ENCODE measurements at places on chromosomes 7 and 10.

DNA sequence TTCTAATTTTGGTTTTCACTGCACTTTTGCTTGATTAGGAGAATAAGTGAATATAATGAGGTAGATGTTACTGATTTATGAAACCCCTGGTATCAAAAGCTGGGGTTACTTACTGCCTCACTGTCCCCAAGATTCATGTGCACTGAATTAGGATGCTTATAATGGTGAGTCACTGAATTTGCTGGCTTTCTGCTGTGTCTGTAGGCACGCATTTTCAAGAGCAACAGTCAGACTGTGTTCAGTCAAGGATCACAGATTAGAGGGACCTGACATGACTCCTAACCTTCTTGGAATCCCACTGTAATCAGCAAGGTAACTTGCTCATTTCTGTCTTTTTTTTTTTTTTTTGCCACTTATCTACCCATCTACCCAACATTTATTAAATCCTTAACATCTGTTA, 59.7 kb downstream of the GPR85 start:
- no peak for DNase-seq

DNA sequence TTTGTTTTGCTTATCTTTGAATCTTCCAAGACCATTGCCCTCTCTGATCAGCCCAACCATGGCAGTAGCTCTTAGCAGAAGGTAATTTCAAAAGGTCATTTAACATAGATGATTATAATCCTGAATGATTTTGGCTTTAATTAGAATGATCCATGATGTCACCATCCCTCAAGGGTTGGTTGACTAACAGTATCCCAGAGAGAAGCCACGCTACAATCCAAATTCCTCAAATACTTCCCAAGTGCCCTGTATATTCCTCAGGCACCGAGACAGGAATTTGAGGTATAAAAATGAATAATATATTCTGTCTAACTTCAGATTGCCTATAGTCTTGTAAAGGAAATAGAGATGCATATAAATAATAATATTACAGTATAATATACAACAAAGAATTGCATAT, 42.1 kb upstream of the TMEM196 start:
- no peak for DNase-seq

DNA sequence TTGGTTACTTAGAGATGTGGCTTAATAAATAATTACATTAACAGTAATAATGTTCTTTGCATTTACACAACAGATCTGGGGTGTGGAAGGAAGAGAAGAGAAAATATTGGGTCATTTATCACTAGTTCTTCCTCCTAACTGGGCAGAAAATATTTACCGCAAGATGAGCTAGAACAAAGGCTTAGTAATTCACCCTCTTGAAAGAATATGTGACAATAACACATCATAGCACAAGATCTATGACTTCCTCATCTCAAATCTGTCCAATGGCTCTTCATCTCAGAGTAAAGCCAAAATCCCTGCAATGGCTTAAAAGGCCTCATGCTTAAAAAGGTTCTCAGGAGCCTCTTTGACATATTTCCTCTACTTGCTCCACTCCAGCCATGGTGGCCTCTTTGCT, 178.6 kb downstream of the ZNF438 start:
- DNase-seq = no peak

- DNase-seq = no peak
Measured at GRCh38 chr10:13651969-13652720, 65.4 kb downstream of the PRPF18 start.

DNA sequence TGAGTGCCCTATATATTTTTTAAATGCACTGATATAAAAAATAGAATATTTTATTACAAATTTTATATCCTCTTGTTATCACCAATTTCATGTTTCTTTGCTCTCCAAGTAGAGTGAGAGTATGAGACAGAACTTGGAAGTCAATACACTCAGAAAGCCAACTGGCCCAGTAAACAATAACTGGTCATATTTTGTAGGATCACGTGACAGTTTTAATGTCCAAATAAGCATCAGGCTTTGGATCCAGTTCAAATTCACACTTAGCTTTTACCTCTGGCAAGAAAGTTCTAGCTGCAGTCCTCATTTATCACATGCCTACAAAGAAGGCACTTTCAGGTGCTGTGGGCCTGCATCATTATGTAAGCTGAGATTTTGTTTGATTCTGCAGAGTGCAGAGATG, 21.6 kb upstream of the TPK1 start:
- DNase-seq = no peak

DNA sequence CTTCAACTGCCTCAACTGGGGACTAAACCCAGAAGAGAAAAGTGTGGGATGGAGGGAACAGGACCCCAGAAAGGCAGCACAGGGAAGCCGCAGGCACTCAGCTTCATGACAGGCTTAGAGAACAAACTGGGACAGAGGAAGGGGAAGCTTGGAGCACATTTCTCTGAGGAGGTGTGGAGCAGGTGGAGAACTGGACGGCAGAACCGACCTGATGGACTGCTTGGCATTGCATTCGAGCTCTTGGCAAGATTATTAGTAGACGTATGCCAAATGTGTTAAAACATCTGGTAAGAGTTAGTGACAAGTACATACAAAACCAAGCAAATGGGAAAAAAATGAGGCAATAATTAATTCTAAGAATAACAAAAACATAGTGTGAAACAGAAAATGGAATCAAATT, 335.7 kb downstream of the SFMBT2 start:
- no peak for DNase-seq

DNA sequence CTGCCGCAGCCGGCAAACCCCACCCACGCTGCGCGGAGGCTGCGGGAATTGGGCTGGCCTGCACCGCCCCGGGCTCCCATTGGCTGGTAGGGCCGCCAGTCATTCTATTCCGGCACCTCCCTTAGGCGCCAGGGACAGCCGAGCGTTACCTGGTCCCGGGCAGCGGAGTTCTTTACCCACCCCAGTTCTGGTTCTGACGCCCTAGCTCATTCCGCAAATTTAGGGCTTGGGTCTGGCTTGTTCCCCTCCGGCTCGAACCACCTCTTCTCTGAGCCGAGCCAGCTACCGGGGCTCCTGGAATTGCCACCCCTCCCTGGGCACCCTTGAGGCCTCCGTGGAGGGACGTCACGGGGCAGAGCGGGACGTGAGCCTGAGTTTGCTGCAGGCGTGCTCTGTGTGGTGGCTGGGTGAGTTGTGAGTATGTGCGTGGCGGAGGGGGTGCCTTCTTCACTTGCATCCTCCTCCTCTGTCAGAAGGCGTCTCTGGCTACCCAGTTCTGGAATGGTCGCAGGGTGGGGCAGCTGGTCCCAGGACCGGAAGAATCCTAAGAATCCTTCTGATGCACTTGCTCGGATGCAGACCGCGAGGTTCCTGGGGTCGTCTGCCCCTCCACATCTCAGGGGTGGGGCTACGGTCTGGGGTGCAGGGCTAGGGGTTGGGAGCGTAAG, at the start of the genes PDZD7 and SFXN3:
Gene PDZD7 (minus strand): TSS at position 2 of the 668 bp plus-strand sequence. CDS start 910 bp downstream, outside the sequence.
Gene SFXN3 (plus strand): TSS at position 107 of the 668 bp plus-strand sequence. CDS start 3,461 bp downstream, outside the sequence.
- no peak for DNase-seq

- no peak for DNase-seq
Measured at GRCh38 chr10:70776455-70777005, 8.6 kb downstream of the TBATA start.

- DNase-seq = no peak
Measured at GRCh38 chr10:89055159-89055558, 64.6 kb downstream of the FAS start.

- no peak for DNase-seq
Measured at GRCh38 chr10:61952028-61952674, 50.7 kb downstream of the ARID5B start.

GRCh38 chr10:114025611-114026130, 18.0 kb upstream of the ADRB1 start:
- DNase-seq = no peak
